Mesendoderm (in vitro differentiated cells): ENCODE measurements at places on chromosomes 1 and 21.

DNA sequence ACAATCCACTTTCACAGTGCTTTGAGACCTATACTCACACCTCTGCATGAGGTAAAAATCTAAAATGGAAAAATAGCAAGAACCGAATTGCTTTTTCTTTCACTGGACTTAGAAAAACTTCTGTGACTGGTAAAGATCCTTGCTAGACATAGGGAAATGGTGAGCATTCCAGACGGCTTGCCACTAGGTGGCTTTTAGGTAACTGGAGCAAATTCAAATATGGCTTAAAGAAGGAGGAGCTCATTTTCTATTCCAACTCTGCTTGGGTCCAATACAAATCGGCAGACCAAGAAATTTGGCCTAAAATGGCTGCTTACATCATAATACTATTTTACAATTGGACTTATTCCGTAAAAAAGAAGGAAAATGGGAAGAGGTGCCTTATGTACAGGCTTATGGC is 977.9 kb downstream of the ADGRL2 start:
- DNase-seq: peak; percentile 49

GRCh38 chr21:37744551-37744950 is 171.7 kb downstream of the KCNJ6 start:
- no peak for DNase-seq

GRCh38 chr1:90220941-90221693 is 226.2 kb downstream of the ZNF326 start:
- no peak for DNase-seq

- no peak for DNase-seq
Measured at GRCh38 chr1:212255705-212256307, 29.4 kb upstream of the PPP2R5A start.

GRCh38 chr1:202639500-202639899 is 70.8 kb downstream of the SYT2 start:
- no peak for DNase-seq

GRCh38 chr1:225480825-225481434 is 53.1 kb upstream of the LBR start:
- DNase-seq: peak; percentile 73

DNA sequence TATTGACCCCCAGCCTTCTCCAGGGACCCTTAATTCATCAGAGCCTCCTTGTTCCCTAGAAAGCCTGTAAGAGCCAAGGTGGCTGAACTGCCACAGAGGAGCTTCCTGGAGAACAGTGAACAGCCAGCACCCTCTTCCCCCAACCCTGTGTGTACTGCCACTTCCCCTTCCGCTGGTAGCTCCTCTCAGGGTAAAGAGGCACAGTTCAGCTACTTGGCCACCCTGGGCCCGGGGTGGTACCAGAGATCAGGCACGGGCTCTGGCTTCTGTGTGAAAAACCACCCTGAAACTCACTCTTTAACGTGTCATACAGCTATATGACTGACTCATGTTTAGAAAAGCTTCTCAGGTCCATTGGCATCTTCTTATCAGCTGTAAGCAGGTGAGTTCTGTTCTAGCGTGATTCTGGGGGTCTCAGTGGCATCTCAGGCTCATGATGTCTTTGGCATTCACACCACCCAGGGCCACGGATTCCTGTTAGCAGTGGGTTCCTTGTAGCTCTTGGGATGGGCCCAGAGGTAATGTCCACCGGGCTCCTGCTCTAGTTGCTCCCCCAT is 22.4 kb downstream of the ARMH1 start:
- DNase-seq: no peak

DNA sequence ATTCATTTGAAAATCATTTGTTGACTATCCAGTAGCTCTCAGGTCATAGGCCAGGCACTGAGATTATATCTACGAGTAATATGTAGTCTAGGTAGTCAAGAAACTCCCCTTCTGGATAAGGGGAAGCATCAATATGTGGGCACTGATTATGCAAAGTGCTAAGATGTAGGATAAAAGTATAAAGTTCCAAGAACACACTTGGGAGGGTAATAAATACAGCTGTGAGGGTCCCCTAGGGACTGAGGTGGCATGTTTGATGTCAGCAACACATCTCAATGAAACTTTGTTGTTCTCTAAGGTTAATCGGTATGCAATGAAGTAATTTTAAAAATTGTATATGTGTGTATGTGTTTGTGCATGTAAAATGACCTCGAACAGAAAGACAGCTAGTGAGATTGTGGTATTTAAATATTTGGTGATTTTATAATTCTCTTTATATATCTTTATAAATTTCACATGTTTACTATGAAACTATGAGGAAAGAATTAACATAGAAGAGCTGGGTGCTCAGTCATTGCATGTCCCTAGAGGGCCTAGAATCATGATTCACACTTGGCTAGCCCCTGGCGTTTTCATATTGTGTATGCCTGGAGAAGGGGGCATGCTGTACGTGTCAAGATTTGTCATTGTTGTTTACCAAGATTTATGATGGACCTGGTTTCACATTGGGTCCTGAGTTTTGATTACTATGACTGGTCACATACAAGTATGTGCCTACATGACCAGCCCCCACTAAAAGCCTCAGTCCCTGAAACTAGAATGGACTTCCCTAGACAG is 140.1 kb upstream of the DUSP10 start:
- no peak for DNase-seq

DNA sequence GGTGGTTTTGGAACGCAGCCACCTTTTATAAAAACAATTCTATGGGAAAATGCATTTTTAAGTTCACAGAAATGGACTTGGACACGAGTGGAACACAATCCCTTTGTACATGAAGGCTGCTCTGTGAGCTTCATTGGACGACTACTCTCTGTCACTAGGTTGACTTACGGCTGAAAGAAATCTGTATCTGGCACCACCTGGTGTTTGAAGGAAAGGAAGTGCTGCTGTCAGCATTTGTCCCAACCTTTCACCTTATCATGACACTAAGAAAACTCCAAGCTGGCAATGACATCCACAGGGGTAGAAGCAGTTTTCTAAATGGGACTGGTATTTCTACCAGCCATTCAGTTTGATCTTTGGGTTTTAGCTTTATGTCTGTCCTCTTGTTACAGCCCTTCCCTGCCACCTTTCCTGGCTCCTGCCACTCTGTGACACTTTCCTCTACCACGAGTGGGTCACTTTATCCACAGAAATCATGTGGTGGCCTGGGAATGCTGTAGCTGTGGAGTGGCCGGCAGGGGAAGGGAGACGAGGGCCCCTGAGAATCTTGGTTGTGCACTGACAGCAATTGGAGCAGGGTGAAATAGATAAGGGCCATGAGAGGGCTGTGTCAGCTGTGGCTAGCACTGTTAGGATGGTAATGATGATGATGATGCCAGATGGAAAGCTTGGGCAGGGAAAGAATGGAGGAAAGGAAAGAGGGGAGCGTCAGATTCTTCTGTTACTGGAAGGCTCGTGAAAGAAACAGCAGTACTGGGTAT is 85.2 kb downstream of the TBX19 start:
- peak; percentile 71 for DNase-seq

- no peak for DNase-seq
Measured at GRCh38 chr1:2887941-2888855, 86.7 kb upstream of the TTC34 start.

DNA sequence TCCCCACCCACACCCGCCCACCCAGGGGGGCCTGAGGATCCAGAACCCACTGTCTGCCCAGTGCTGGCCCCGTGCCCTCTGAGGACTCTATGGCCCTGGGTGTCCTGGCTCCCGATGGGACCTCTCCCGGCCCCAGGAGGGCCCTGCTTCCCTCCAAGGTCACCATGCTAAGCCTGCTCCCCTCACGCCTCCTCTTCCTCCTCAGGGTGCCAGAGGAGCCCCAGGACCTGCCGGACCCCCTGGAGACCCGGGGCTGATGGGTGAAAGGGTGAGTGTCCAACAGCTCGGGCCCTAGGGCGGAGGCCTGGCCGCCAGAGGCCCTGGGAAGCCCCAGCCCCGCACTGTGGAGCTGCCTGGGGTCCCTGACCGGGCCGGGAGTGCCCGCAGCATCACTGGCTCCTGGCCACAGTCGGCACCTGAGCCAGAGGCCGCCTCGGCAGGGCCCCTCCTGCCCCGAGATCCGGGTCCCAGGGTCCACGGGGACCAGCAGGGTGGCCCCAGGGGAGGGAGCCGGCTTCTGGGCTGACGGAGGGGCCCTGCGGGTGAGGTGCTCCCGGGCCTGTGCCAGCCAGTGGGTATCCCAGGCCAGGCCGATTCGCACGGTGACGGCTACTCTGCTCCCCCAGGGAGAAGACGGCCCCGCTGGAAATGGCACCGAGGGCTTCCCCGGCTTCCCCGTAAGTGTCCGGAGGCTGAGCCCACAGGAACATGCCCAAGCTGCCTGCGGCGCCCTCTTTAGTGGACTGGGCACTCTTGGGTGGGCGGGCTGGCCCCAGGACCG is 16.1 kb downstream of the COL6A1 start:
- DNase-seq: no peak

- DNase-seq: peak; percentile 44
Measured at GRCh38 chr1:183871142-183871541, 66.2 kb downstream of the RGL1 start.

GRCh38 chr1:25135909-25136308 is 96.4 kb downstream of the SYF2 start:
- no peak for DNase-seq

GRCh38 chr1:165117482-165117881 is 239.0 kb downstream of the LMX1A start:
- peak; percentile 61 for DNase-seq

DNA sequence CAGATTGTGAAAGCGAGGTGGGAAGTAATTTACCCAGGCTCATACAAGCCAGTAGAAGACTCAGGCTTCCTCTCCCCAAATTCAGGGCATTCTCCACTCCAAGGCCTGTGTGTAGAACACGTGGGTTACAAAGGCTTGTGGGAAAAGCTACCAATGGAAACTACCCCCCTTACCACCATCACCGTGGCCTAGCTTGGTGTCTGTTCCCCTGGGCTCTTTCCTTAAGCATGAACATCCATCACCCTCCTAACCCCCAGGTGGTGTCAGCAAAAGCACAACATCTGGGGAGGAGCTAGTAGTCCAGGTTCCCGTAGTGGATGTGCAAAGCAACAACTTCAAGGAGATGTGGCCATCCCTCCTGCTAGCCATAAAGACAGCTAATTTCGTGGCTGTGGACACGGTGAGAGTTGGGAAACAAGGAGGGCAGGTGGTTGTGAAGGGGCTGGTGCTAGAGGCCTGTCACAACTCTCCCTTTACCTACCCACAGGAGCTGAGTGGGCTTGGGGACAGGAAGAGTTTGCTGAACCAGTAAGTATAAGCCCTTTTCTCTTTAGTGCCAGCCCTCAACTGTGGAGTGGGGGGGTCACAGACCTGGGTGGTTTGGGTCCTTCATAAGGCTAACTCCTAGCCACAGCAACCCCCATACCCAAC is 701 bp upstream of the MUTYH start:
- DNase-seq: peak; percentile 43

DNA sequence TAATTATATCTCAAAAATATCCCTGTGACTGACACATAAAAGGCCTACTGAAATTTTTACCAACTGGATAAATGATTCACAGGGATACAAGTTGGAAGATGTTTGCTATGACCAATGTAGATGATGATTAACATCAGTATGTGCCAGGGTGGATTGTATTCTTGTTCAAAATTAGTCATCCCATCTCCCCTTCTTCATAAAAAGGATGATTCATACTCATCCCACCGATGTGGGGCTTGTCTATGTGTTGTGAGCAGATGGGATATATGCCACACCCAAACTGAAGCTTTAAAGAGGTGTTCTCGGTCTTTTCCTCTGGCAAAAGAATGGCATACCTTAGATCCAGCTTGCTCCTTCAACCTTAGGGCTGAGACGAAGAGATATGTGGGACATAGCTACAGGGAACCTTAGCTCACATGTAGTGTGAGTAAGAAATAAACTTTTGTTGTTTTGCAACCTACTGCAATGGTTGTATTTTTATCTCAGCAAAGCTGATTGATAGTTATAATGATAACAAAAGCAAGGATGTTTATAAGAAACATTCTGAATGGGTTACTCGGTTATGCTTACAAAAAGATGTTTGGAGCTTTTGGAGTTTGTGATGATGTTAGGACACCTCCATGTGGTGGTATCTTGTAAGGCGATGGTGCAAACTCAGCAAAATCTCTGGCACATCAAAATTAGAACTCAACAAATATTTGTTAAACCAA is 29.4 kb downstream of the SPATA17 start:
- peak; percentile 13 for DNase-seq

- DNase-seq: no peak
Measured at GRCh38 chr1:207836591-207837347, 74.2 kb downstream of the CD34 start.

- no peak for DNase-seq
Measured at GRCh38 chr1:187938092-187938491, 1109.3 kb downstream of the PLA2G4A start.

DNA sequence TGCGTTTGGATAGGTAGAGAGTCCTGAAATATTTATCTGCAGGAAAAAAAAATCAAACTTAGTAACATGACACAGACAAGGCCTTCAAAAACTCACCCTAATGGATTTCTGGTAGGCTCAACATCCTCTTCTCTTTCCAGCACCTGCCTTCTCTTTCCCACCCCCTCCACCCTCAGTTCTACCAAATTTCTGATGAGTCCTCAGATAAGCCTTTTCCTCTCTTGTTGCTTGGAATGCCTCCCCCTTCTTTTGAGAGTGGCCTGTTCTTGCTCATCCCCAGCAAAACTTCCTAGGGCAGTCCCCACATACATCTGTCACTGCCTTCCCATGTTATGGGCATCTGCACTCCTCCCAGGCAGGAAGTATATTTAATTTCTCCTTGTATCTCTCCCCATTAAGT is 7.6 kb upstream of the LBR start:
- no peak for DNase-seq

- no peak for DNase-seq
Measured at GRCh38 chr21:25934130-25934529, 199.4 kb downstream of the GABPA start.

GRCh38 chr1:24540051-24540905 is 15.6 kb upstream of the NCMAP start:
- DNase-seq: no peak

GRCh38 chr1:115506924-115507589 is 134.7 kb upstream of the VANGL1 start:
- peak; percentile 82 for DNase-seq

DNA sequence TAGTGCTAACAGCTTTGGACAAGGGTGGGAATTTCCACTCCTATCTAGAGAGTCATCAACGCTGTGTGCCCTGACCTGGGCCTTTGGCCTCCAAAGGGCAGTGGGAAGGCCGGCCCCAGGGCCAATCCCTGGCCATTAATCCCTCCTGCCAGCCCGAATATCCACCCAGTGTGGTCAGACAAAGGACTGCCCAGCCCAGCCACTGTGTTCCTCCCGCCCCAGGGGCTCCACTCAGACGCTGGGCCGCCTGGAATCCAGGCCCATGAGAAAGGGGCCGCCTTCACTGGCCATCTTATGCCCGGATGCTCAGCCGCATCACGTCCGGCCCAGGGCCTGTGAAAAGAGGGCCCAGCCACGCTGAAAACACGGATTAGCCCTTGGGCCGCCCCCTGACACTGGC is 3.6 kb upstream of the FOXE3 start:
- DNase-seq: no peak

- no peak for DNase-seq
Measured at GRCh38 chr1:23979387-23979880, 693 bp downstream of the SRSF10 start.
